ENCODE measurements at places on chromosomes 4 and X.

- no peak for ATAC-seq
Observed at GRCh38 chrX:101442085-101442484, 34.1 kb downstream of the HNRNPH2 start.

DNA sequence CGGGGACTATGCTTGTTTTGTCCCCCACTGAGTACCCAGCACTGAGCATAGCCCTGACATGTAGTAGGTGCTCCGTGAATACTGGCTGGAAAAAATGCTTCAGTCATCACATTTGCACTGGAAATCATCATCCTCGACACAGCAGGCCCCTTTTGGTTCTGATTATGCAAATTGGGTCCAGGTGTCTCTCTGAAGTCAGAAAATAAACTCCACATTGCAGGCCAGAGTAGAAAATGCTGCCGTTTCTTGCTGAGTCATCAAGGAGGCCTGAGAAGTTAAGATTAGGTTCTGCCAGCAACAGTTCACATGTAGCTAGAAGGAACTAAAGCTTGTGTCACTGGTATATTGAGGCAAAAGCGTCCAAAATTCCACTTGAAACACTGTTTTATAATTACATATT is 15.0 kb upstream of the STK32B start:
- ATAC-seq = no peak

GRCh38 chrX:149858592-149858991 is 22.4 kb upstream of the MAGEA8 start:
- ATAC-seq = no peak

GRCh38 chrX:56762707-56763555 is 33.9 kb downstream of the NBDY start:
- ATAC-seq = no peak

- no peak for ATAC-seq
Observed at GRCh38 chrX:110056419-110056818, 53.5 kb downstream of the TMEM164 start.

DNA sequence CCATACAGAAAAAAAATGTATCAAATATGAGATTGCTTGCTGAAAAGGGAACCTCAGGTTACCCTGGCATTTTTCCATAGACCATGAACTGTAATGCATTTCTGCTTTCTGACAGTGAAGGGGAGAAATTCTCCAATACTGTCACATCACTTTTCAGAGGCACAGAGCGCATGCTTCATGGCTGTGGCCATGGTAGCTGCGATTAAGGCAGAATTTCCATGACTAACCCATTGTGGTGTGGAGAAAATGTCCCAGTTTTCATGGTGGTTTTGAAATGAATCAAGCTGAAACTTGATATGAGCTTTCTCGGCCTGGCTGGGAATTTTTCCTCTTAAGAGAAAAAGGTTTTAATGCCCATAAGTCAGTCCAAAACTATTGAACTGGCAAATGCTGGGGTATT is 39.5 kb upstream of the MAP3K15 start:
- peak; percentile 74 for ATAC-seq

DNA sequence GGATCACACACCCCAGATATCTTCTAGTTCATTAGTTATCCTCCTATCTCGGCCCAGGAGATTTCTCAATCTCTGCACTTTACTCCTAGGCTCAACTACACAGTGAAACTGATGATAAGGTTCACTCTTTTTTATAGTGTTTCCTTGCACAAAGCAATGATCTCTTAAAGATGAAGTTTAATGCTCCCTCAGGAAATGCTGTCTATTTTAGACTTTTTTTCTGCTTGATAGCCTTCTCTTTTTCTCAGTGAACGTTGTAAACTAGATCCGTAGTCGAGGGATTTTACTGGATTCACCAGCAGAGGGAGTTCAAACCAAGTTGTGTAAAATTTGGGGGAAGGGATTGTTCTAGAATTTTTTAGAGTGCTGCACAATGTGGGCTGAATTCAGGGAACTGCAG is 269.6 kb downstream of the GBA3 start:
- ATAC-seq = no peak

All from activated CD4-positive, CD25-positive, alpha-beta regulatory T cell treated with anti-CD3 and anti-CD28 coated beads, Interleukin-2, amount 50 U/mL, for 24 hours (primary cell).